ENCODE measurements at places on chromosomes 11 and 22.

- no peak for DNase-seq
Observed at GRCh38 chr22:44523981-44524759, 26.1 kb upstream of the RTL6 start.

- no peak for DNase-seq
Observed at GRCh38 chr11:62431171-62431901, 12.5 kb downstream of the SCGB1A1 start.

DNA sequence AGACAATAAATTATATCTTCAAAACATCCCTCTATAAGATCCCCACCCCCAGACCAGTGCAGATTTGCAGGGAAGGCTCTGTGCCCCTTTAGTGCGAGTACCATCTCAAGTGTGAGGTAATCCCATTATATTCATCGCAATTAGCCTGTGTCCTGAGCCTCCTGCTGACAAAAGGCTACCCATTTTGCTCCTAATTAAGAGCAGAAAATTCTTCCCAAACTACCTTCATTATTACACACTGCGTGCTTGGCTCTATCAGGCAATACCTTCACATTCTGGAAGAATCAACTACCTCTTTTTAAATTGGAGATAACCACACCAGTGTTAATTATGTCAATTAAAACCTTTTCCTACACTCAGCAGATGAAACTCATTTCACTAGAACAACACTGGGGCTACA, 1133.4 kb upstream of the CCDC90B start:
- no peak for DNase-seq

GRCh38 chr11:61797263-61797944, 4.7 kb downstream of the FEN1 start:
- no peak for DNase-seq
